ENCODE measurements at places on chromosomes 13 and 19.

DNA sequence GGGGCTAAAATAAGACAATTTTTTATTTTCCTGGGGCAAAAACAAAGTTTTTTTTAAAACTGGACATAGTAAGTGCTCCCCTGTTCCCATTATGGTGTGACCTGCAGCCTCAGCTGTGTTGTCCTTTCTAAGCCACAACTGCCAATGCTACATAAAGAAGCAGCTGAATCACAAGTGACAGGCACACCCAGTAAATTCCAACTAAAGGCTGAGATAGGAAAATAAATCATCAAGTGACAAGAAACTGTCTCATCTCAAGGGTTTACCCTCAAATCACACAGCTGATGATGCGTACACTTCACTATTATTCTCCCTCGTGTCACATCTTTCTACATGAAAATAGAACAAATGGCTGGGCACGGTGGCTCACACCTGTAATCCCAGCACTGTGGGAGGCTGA lies 28.7 kb downstream of the STK24 start:
- no peak for DNase-seq

DNA sequence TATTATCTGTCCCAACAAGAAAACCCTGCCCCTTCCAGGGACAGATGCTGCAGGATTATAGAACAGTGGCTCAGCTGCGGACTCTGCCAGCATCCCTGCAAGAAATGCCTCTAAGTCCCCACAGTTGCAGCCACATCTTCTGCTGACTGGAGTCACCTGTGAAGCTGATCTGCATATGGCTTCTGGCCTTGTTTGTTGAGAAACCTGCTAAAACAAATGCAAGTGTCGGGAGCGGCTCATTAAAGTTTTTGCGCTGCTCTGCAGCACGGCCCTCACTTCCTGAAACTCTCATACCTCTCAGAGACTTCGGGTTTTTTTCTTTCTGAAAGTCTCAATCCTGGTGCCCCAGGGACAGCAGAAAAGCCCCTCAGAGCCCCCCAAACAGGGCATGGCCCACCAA lies 725.0 kb downstream of the UQCRFS1 start:
- no peak for DNase-seq

DNA sequence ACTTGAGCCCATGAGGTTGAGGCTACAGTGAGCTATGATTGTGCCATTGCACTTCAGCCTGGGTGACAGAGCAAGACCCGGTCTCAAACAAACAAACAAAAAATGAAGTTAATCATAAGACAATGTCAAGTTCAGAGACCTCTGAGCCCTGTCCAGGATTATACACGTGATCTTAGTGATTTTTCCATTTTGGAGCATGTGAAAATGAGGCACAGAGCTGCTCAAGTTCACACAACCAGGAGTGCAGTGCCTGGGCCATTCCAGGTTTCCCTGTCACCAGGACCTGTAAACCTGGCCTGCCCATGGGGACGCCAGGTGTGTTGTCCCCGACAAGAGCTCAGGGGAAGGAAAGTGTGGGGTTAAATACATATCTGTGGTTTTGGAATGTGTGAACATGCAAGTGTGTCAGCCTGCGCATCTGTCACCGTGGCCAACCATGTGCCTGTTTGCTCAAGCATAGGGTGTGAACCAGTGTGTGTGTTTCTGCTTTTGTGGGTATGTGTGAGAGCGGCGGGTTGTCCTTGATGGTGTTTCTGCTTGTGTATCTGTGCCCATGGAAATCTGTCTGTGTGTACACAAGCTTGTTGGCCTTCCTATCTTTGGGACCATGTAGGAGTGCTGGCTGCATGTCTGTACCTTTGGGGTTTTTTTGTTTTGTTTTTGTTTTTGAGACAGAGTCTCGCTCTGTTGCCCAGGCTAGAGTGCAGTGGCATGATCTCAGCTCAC lies 1.5 kb upstream of the FXYD1 start:
- DNase-seq: no peak

DNA sequence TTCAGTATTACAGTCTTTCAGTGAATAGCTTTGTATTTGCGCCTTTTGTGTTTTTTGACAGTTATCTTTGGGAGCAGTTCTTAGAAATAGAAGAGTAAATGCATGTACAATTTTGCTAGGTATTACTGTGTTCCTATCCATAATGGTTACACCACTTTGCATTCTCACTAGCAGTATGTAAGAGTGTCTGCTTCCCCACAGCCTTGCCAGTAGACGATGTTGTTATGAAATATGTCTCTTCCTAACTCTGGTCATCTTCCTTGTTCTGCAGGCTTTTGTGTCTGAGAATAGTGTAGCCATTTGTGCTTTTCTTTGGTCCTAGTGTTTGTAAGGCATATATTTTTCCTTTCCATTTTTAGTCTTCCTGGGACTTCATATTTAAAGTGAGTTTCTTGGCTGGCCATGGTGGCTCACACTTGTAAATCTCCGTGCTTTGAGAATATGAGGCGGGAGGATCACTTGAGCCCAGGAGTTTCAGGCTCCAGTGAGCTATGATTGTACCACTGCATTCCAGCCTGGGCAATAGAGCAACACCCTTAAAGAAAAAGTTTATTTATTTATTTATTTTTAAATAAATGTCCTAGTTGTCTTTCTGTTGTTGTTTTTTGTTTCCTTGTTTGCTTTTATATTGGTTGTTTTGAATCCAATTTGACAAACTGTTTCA lies 140.3 kb downstream of the PDS5B start:
- no peak for DNase-seq

DNA sequence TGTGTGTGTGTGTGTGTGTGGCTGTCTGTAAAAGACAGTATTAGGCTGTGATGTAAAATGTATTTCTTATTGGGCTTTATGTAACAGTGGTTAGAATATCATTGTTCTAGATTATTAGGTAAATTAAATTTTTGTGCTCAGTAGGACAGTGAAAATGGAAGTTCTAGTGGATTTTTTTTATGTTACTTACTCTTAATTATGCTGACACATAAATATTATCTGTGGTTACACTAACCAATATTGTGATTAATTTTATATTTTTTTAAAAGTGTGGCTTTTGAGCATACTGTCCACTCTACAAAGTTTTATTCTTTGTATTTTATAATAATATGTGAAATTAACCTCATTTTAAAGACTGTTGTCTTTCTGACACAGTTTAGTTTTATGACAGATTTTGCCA lies 80.5 kb downstream of the SCEL start:
- DNase-seq: no peak

Data from AG08395 (cell line).